Urothelium cell line (cell line): ENCODE measurements at places on chromosomes 12 and 14.

- peak; percentile 43 for DNase-seq
Observed at GRCh38 chr12:16165506-16165905, 112.0 kb downstream of the SLC15A5 start.

DNA sequence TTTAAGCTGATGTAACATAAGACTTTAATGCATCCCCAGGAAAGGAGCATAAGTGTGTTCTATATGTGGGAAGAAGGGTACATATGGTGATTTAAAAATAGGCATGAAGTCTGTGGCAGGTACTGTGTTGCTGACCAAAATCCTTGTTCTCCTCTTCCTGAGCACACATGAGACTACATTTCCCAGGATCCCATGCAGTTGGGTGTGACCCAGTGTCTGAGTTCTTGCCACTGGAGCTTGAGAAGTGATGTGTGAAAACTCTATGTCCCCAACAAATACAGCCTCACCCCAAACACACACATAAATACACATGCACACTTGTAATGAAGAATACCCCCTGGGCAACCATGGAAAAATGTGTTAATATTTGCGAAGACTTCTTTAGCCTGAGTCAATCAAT lies 8.5 kb upstream of the SMIM10L1 start:
- DNase-seq = no peak

DNA sequence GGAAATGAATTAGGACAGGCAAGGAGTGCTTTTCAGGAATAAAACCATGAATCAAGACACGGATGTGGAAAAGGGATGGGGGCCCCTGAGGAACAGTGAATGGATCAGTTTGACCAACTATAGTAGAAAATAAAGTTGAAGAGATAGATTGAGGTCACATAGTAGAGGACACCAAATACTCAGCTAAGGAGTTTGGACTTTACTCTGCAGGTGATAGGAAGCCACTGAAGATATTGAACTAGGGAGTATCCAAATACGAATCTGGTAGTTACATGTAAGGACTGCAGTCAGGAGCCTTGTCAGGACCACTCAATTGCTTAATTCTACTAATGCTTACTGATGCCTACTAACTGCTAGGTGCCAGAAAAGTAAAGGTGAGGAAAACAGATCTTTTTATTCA lies 20.4 kb downstream of the ENTPD5 start:
- DNase-seq = no peak

DNA sequence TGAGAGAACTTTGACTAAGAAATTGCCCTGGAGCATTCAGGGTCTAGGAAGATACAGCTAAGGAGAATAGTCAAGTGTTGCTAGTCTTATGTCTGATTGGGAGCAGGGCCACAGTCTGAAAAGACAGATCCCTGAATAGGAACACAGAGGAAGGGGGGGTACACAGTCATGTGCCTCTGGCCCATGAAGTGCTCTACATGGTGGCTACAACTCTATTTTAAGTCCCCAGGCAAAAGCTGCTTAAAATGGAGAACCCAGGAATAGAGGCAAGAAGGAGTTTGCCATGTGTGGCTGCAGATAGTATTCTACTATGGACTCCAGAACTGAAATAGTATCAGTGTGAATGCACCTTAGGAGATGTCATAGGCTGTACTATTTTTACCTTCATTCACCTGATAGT lies 118.0 kb upstream of the NPAS3 start:
- no peak for DNase-seq

GRCh38 chr12:69466867-69467266 lies 3.3 kb upstream of the FRS2 start:
- no peak for DNase-seq

- DNase-seq = no peak
Observed at GRCh38 chr12:81465191-81465590, 294.0 kb downstream of the PPFIA2 start.
